ENCODE measurements at places on chromosomes 5 and 9. TPM values are rescaled to one million over a fixed set of nuclear protein-coding genes. Genes with fewer than 3 reads are reported as not detected.
A peak's percentile ranks its signal among the peaks of the same experiment; 100 is the strongest.

Gene SH2D3C
- 25.1 TPM for total RNA-seq

Gene SGCD
- total RNA-seq: not detected

Gene PCDHGC5
- total RNA-seq: not detected

Gene KCNV2
- total RNA-seq: not detected

Gene PCDHGB6
- total RNA-seq: 0.34 TPM

Gene APBA1
- 0.98 TPM for total RNA-seq

Gene ENTPD2
- not detected for total RNA-seq

Gene RAD1
- total RNA-seq: 37.6 TPM

Gene ZNF658
- 1.7 TPM for total RNA-seq

Gene ZNF883
- 0.16 TPM for total RNA-seq

Gene PLAC8L1
- 0.74 TPM for total RNA-seq

Gene TSLP
- total RNA-seq: 0.87 TPM

DNA sequence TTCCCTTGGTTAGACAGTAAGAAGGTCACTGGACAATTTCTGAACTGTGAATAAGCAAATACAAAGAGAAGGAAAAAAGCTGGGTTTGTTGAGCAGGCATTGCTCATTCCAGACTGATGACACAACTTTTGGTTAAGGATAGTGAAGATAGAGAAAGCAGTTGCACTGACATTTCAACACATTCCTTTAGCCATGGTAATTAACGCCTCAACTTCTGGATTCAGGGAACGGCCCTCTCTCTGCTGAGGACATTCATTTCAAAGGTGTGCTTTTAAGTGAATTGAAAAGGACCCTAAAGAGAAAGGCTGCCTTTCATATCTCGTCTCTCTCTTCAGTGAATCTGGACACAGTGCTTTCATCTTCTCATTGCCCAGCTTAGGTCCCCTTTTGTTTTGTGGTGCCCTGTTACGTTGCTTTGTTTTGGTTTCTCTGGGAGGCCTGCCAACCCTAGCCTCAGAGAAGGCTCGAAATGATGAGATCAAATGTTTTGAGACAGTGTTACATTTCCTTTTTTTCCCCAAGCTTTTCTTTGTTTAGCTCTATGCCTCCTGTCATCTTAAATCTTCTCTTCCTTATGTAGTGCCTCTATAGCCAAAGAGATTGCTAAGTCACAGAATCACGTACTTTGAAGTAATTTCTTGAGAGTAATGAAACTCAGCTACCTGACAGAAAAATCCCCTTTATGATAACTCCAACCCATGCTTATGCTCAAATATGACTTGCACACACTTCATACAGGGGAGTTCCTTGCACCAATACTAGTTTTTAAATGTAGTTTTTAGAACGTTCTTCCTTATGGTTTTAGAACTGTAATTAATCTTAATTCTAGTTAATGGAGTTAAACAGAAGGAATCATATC, 94.4 kb upstream of the IFNE start:
- no peak for DNase-seq

DNA sequence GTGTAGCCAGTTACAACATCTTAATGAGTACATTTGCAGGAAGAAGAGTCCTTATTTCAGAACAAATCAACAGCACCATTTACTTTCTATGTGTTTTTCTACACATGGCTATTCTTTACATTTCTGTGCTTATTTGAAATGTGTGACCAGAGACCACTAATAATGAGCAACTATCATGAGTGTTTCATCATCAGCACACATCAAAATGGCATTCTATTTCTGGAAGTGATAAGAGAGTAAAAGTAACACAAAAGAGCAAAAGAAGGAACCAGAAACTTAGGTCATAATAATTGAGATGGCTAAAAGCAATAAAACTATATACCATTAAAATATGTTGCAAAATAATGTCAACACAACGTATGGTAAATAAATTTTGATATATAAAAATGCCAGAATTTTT, 159.7 kb downstream of the PBX3 start:
- DNase-seq: no peak

GRCh38 chr9:3828495-3828894, 302.7 kb upstream of the RFX3 start:
- no peak for DNase-seq

DNA sequence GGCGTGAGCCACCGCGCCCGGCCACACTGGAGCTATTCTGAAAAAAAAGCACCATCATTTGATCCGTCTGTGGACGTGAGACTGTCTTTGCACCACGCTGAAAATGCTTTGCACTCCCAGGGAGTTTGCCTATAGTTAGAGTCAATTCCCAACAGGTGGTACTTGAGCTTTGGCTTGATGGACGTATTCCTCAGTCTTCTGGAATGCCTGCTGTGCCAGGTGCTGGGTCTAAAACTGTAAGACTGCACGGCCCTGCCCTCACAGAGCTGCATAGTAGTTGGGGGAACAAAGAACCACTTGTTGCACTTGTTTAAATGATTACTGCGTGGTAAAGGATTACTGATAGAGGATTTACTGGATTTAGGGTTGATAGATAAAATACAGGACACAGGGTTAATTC, 3.4 kb upstream of the CCNO start:
- no peak for DNase-seq

DNA sequence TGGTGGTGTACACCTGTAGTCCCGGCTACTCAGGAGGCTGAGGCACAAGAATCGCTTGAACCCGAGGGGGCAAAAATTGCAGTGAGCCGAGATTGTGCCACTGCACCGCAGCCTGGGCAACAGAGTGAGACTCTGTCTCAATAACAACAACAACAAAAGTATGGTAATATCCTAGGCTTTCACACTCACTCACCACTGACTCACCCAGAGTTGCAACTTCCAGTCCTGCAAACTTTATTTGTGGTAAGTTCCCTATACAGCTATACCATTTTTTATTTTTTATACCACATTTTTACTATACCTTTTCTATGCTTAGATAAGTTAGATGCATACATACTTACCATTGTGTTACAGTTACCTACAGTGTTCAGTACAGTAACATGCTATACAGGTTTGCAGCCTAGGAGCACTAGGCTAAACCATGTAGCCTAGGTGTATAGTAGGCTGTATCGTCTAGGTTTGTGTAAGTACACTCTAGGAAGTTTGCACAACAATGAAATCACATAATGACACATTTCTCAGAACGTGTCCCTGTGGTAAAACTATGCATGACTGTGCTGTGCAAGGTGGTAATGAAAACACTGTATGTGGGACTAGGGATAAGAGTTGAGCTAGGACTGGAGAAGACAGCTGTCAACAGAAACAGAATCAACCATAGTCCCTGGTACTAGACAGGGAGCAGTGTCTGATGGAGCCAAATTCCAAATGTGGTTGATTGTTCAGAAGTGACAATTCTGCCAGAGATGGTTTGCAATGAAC, 109.5 kb upstream of the RAD23B start:
- DNase-seq: no peak

- no peak for DNase-seq
Observed at GRCh38 chr9:7228726-7229125, 471.0 kb downstream of the KDM4C start.

GRCh38 chr5:16104961-16105360, 74.6 kb downstream of the MARCHF11 start:
- no peak for DNase-seq

DNA sequence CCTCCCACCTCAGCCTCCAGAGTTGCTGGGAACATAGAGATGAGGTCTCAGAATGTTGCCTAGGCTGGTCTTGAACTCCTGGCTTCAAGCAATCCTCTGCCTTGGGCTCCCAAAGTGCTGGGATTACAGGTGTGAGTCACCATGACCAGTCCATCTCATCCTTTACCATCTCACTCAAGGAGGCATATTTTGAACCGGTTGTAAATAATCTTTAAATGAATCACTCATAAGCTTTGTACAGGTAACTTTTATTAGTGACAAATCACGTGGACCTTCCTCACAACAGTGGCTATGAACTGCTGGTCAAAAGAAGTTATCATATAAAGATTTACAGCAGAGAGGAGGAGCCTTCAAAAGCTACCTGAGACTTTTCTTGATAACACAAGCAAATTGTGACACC, 70.7 kb downstream of the RFK start:
- no peak for DNase-seq

- DNase-seq: no peak
Observed at GRCh38 chr5:9339206-9339818, 206.6 kb downstream of the SEMA5A start.

GRCh38 chr5:160359816-160360215, 10.6 kb downstream of the C1QTNF2 start:
- DNase-seq: no peak

- peak; percentile 18 for DNase-seq
Observed at GRCh38 chr5:55232271-55232984, 980 bp downstream of the CCNO start.

DNA sequence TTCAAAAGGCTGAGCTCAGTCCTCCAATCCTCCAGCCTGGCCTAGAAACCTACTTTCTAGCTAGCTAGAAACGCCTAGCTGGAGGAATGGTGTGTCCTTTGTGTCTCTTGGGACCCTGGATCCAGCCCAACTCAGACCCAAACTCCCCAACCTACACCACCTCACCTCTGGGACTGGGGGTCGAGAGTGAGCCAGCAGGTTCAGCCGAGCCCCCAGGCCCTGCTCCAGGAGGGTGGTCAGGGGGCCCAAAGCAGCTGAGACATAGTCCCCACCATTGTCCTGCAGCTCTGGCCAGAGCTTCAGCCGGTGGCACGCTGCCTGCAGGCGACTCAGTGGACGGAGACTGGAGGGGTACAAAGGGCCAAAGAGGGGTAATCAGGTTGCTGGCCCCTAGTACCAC, 6.2 kb downstream of the NOL6 start:
- no peak for DNase-seq

DNA sequence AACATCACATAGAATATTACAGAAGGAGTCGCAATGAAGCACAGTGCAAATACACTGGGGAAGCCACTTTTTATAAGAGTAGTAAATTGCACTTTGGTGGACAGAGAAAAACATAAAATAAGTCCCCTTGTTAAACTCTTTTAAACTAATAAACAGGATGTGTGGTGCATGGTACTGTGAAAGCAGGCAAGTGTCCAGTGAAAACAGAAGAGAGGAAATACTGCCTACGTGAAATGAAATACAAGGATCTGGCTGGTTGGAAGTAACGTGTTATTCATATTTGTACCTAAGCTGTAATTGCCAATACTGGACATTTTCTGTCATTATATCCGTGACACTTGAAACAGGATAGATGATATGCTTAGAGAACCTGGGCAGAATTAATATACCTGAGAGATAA, 191.9 kb upstream of the SLC27A6 start:
- DNase-seq: no peak

DNA sequence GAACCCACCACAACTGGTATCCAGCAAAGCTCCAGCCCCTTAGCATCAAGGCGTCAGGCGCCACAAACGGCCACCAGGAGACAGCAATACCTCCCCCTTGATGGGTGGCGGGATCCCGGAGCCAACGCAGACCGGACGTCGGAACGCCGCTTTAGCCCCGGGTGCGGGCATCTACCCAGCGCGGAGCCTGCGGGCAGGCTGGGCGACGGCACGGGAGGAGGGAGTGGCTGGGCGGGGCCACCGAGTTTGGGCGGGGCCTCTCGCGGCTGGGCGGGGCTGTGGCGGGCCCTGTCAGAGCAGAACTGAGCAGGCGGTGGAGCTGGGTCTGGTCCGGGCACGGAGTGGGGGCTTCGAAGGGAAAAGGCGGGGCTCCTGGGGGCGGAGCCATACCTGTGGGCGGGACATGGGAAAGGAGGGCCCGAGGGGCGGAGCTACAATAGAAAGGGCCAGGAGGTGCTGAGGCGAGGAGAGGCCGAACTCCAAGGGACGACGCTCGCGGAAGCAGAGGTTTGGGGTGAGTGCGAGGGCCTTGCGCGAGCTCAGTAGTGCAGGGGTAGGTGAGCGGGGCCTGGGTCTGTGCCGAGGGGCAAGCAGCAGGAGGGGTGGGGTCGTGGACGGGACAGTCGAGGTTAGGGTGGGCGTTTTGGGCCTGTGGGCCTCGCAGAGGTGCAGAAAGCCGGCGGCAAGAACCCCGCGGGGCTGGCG, 40.2 kb upstream of the GARNL3 start:
- peak; percentile 83 for DNase-seq

DNA sequence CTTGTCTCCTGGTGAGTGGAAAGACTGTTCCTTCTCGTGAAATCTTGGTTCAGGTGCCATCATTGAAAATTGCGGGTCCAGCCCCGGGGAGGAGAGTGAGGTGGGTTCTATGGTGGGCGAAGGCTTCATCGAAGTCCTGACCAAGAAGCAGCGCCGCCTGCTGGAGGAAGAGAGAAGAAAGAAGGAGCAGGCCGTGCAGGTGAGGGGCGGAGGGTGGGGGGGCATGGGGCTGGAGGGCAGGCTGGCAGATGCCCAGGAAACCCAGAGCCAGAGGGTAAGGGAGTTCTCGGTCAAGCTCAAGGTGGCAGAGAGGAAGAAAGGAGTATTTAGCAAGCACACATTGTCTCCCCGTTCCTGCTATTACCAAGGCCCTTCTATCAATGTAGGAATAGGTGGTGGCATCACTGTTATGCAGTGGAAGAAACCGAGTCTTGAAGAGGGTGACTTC, 24.3 kb upstream of the POMT1 start:
- peak; percentile 29 for DNase-seq

DNA sequence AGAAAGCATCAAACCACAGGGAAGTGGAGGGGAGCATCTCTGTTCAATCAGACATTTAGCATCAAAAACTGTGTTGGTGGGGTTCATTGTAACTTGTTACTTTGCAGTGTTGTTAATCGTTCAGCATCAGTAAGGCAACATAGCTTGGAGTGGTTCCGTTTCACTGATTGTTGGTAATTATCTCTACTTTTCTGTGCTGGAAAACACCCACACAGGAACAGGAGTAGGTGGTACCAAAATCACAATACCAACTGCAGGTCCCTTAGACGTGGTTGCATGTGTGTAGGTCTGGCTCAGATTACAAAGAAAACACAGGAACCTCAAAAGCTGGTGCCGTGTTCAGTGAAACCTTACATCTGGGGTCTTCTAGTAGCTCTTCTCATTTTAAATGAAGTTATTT, 146.8 kb downstream of the RNF180 start:
- DNase-seq: no peak

DNA sequence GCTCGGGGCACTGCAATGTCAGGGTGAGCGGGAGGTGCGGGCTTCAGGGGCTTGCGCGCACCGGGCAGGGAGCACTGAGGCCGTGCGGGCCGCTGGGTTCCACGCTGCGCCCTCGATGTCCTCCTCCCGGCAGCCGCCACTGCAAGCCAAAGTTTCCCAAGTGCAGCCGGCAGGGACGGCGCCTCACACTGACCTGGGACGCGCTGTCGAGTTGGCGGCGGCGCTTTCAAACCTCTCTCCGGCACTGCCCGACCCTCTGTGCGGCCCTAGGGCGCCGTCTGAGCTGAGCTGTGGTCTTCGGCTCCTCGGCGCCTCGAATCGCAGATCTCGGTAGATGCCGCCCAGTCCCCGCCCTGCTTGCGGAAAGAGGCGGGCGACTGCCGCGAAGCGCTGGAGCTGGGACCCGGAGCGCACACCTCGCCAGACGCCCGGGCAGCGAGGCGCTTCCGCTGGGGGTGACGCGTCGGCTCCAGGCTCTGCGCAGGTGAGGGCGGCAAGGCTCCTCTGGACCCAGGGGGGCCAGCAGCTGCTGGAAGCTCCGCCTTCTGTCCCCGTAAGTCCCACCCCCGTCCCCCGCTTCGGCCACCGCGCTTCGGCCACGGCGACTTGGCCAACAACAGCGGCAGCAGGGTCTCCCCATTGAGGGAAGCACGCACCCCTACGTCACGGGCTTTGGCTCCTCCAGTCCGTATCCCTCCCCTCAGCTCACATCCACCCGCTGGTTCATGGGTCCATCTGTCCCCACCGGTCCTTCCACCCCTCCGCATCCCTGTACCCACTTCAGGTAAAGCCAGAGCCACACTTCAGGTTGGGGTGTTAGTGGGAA, at the start of gene ANKRD34B:
Gene ANKRD34B (minus strand): TSS at position 320 of the 826 bp plus-strand sequence. CDS start 10,261 bp downstream, outside the sequence.
- peak; percentile 39 for DNase-seq

Data from activated T-helper 2 cell treated with anti-CD3 and anti-CD28 coated beads, Interferon-gamma antibody, Interleukin-2, Interleukin-4, amounts not matched to agents 10 μg/mL and 5 μg/mL and 100 μg/mL, durations not matched to agents 14 hours and 24 hours and 36 hours (primary cell).